ENCODE measurements at places on chromosomes 2 and 18.

DNA sequence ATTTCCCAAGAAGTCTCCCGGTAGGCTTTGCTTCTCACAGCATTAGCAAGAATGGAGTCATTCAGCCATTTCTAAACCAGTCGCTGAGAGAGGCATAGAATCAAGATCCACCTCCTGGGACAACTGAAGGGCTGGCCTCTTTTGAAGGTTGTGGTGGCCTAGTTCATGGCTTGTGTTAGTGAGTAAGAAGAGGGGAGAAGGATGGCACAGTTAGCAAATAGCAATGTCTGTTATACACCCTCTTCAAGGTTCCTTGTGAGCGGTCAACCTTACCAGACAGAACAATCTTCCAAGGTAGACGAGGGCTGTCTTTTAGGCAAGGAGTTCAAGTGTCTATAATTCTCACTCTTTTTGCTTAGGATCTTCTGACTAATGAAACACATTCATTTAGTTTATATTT is 35.4 kb upstream of the DNAH7 start:
- no peak for DNase-seq

- DNase-seq = no peak
These were observed 20.3 kb downstream of the OXER1 start for GRCh38 chr2:42743659-42743990.

- no peak for DNase-seq
These were observed 604 bp upstream of the STK11IP start for GRCh38 chr2:219596954-219597551.

GRCh38 chr2:137250401-137250800 is 485.1 kb downstream of the THSD7B start:
- DNase-seq = no peak

DNA sequence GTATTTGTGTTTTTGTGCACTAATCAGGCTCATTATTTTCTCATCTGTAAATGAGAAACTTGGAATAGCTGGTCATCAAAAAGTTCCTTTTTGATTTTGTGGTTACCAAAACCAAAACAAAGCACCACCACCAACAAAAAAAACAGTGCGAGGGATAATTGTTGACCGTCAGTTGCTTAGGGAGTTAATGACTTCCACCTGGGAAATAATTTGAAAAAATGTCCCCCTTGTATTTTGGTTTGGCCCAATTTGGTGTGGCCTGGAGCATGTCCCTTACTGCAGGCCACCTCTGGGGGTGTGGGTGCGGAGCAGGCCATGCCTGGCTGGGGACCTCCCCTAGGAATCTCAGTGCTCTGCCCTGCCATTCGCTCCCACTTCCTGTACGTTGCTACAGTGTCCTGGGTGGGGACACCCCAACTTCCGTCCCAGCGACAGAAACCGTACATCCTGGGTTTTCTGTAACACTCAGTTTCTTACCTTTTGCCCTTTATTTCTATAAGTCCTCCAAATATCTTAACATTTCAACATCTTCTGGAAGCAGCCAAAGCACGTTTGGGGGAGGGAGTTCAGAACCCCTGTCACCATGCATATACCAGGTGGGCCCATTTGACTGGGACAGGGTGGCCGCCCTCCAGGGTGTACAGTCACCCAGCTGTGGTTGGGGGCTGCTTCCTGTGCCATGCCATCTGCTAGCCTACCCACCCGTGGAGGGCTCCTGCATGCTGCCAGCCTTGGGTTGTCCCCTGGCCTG is 31.3 kb downstream of the NCK2 start:
- peak; percentile 33 for DNase-seq

- DNase-seq = no peak
These were observed 439.7 kb upstream of the TNP1 start for GRCh38 chr2:217299590-217299989.

GRCh38 chr2:208013285-208014178 is 11.8 kb downstream of the PLEKHM3 start:
- DNase-seq = no peak

- DNase-seq = no peak
These were observed 176.6 kb downstream of the THADA start for GRCh38 chr2:43419243-43419642.

DNA sequence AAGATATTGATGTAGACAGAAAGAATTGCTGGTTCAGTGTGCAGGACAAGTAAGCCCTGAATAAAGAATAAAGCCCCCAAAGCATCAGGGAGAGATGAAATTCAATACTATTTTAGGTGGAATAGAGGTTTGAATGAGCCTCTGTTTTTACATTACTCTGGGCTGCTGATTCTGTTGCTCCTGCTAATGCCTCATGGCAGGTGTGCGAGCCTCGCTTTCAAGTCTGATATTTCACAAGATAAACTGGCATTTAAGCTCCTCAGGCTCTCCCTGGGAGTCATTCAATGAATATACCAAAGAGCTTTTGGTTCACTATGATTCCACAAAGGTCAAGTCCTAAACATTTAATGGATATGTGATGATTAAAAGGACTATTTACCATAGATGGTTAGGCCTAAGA is 601.0 kb upstream of the SLC39A10 start:
- no peak for DNase-seq
